ENCODE measurements at places on chromosomes 1 and 21. TPM values are rescaled to one million over a fixed set of nuclear protein-coding genes. Genes with fewer than 3 reads are reported as not detected.

ZNF695 gene
- not detected for total RNA-seq

AGT gene
- 0.86 TPM for total RNA-seq

- DNase-seq = no peak
- H3K4me1 ChIP-seq = no peaks in the 10 kb centered on the region
- no peak overlapping the region for H3K4me3 ChIP-seq
- no peaks in the 10 kb centered on the region for H3K36me3 ChIP-seq
- H3K27ac ChIP-seq = no peak overlapping the region
Observed at GRCh38 chr1:242784084-242784483, 259.6 kb upstream of the PLD5 start.

- H3K4me1 ChIP-seq = peaks cover 12% of the 10 kb centered on the region
- H3K27me3 ChIP-seq = peaks cover 4% of the 10 kb centered on the region
- H3K36me3 ChIP-seq = peaks cover 7% of the 10 kb centered on the region
- DNase-seq = no peak
- H3K27ac ChIP-seq = no peak overlapping the region
- H3K4me3 ChIP-seq = no peak overlapping the region
Observed at GRCh38 chr1:180916012-180916770, 3.5 kb downstream of the KIAA1614 start.

LCE1C gene
- total RNA-seq = not detected

- H3K4me3 ChIP-seq = no peak overlapping the region
- H3K27ac ChIP-seq = no peak overlapping the region
- H3K4me1 ChIP-seq = peaks cover 26% of the 10 kb centered on the region
- no peak for DNase-seq
- no peaks in the 10 kb centered on the region for H3K36me3 ChIP-seq
- no peaks in the 10 kb centered on the region for H3K27me3 ChIP-seq
Observed at GRCh38 chr1:162191396-162192305, 122.2 kb downstream of the NOS1AP start.

DNA sequence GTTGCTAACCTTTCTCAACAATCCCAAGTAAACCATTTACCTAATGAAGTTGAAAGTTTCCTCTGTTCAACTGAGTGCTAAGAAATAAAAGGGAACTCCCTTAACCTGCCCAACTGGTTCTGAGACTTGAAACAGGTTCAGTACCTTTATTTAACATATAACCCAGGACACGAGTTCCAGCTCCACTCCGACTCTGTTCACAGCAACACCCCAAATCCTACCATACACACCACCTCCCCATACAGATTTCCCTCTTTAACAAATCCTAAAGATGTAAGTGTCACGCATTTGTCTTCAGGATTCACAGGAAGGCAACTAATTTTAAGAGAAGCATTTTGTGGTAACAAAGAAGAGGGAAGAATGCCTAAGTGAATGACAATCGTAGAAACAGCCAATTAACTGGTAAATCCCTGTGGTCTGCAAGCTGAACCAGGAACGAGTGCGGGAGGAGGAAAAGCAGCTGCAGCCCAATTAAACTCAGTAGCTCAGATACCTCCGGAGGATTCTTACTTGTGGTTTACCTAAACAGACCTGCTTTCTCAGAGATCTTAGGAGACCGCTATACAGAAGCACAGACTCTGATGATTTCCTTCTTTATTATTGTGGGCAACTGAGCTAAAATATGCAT, 134.5 kb upstream of the MAGI3 start:
- H3K4me1 ChIP-seq = peaks cover 11% of the 10 kb centered on the region
- no peak for DNase-seq
- no peaks in the 10 kb centered on the region for H3K36me3 ChIP-seq
- H3K4me3 ChIP-seq = no peak overlapping the region
- H3K27me3 ChIP-seq = no peaks in the 10 kb centered on the region

- no peaks in the 10 kb centered on the region for H3K4me1 ChIP-seq
- H3K36me3 ChIP-seq = no peaks in the 10 kb centered on the region
- H3K4me3 ChIP-seq = no peak overlapping the region
- peaks cover 4% of the 10 kb centered on the region for H3K27me3 ChIP-seq
Observed at GRCh38 chr1:31750858-31751510, 13.2 kb downstream of the ADGRB2 start.

DNA sequence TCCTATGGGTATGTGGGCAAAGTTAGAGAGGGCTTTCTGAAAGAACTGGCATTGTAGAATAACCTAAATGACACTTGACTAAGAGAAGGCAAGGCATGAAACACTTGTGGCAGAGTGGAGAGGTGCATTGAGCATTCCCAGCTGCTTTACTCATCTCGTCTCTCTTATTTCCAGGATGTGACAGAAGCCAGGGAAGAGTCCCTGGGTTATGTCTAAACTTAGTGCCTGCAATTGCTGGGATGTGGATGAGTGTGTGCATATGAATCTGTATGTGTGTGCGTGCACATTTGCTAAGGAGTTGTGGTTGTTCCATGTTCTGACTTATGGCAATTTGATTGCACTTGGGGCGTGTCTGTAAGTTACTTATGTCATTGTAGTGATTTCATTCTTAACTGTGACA, 1326.5 kb upstream of the B3GALT2 start:
- DNase-seq = no peak
- no peaks in the 10 kb centered on the region for H3K4me1 ChIP-seq
- no peaks in the 10 kb centered on the region for H3K36me3 ChIP-seq
- no peak overlapping the region for H3K27ac ChIP-seq
- H3K27me3 ChIP-seq = no peaks in the 10 kb centered on the region

HFM1 gene
- 1.2 TPM for total RNA-seq

S100A7 gene
- total RNA-seq = not detected

DNA sequence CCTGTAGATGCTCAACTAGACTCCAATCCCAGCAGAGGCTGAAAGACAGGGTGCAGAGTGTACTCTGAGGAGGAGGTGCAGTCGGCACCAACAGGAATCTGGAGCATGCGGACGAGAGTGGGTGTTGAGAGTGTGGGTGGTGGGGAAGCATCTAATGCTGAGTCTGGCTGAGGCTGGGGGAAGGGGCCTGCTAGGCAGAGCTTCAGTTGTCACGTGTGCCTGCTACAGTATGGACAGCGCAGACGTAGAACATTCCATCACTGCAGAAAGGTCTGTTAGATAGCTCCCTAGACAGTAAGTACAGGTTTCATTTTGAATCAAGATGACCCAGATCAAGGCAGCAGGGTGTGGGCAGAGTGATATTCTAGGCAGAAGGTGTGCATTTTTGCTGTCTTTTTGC, 23.1 kb downstream of the SNAP47 start:
- no peak for DNase-seq
- no peaks in the 10 kb centered on the region for H3K27me3 ChIP-seq
- H3K4me3 ChIP-seq = no peak overlapping the region
- no peak overlapping the region for H3K27ac ChIP-seq

- H3K27me3 ChIP-seq = no peaks in the 10 kb centered on the region
- peak overlapping the region; percentile 82 for H3K4me3 ChIP-seq
- peak; percentile 75 for DNase-seq
- no peaks in the 10 kb centered on the region for H3K36me3 ChIP-seq
Observed at GRCh38 chr1:84689514-84690396, 506 bp downstream of the SSX2IP start.

GRCh38 chr1:244422174-244422573, 29.5 kb downstream of the ADSS2 start:
- no peak overlapping the region for H3K4me3 ChIP-seq
- peaks cover 67% of the 10 kb centered on the region for H3K36me3 ChIP-seq
- H3K4me1 ChIP-seq = no peaks in the 10 kb centered on the region
- H3K27me3 ChIP-seq = no peaks in the 10 kb centered on the region
- no peak for DNase-seq
- H3K27ac ChIP-seq = no peak overlapping the region

GRCh38 chr1:91734761-91735160, 151.2 kb downstream of the TGFBR3 start:
- H3K36me3 ChIP-seq = peaks cover 9% of the 10 kb centered on the region
- DNase-seq = no peak
- H3K27me3 ChIP-seq = no peaks in the 10 kb centered on the region
- H3K4me3 ChIP-seq = no peak overlapping the region

GRCh38 chr1:107777664-107778047, 187.3 kb downstream of the VAV3 start:
- no peak overlapping the region for H3K27ac ChIP-seq
- no peaks in the 10 kb centered on the region for H3K27me3 ChIP-seq
- no peaks in the 10 kb centered on the region for H3K36me3 ChIP-seq
- H3K4me1 ChIP-seq = no peaks in the 10 kb centered on the region
- no peak for DNase-seq

- H3K4me3 ChIP-seq = no peak overlapping the region
- H3K36me3 ChIP-seq = peaks cover 68% of the 10 kb centered on the region
- peak overlapping the region; percentile 70 for H3K27ac ChIP-seq
- H3K27me3 ChIP-seq = no peaks in the 10 kb centered on the region
- no peak for DNase-seq
Observed at GRCh38 chr1:16250524-16251251, 13.7 kb upstream of the CPLANE2 start.

RBP7 gene
- 8.5 TPM for total RNA-seq

PAQR6 gene
- total RNA-seq = 2.3 TPM

CD53 gene
- total RNA-seq = 228 TPM

DNA sequence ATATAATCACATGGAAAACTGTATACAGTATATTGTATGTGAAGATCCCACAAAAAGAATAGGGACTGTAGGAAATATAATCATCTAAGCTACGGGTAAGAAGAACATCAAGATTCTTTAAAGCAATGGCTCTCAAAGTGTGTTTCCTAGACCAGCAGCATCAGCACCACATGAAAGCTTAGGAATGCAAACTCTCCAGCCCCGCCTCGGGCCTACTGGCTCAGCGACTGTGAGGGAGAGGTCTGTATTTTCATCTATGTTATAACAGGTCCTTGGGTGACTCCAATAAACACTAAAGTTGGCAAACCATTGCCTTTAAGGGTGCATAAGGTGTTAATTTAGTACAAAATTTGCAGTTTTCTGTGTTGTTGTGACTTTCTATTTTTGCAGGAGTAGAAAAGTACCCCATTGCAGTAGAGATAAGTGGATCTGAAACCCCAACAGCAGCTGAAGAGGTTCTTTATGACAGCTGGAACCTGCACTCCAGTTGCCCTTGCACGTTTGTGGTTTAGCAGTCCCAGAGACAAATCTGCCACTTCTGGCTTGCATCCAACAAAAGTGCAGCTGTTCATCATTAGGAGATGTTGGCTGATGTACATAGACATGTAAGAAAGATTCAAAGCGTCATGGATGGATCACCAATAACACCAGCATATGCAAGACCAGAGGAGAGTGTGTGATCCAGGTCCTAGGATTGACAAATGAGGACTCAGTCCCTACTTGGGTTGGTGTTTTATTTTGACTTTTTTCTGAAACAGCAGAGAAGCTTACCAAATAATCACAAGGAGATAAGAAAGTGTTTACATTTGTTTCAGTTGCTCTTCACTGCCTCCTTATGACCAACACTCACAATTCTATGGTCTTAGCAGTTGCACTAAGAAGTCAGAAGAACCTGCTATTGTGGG, 15.9 kb upstream of the IFNAR1 start:
- H3K4me1 ChIP-seq = no peaks in the 10 kb centered on the region
- no peaks in the 10 kb centered on the region for H3K27me3 ChIP-seq
- H3K36me3 ChIP-seq = no peaks in the 10 kb centered on the region
- no peak overlapping the region for H3K4me3 ChIP-seq

DNA sequence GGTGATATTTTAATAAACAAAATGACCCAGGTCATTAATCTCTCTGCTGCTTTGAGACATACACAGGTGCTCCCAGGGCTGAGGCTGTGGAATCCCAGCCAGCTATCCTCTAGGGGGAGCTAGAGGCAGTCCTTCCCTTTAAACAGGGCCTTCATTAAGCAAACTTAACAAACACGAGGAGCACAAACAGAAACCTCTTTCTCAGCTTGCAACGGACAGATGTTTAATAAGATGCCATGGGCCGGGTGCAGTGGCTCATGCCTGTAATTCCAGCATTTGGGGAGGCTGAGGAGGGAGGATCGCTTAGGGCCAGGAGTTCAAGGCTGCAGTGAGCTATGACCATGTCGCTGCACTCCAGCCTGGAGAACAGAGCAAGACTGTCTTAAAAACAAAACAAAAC, 106.7 kb downstream of the HIVEP3 start:
- H3K36me3 ChIP-seq = no peaks in the 10 kb centered on the region
- DNase-seq = no peak
- peaks cover 10% of the 10 kb centered on the region for H3K4me1 ChIP-seq

GRCh38 chr21:35234725-35235124, 185.6 kb upstream of the RUNX1 start:
- no peaks in the 10 kb centered on the region for H3K27me3 ChIP-seq
- DNase-seq = no peak
- H3K4me3 ChIP-seq = no peak overlapping the region
- H3K36me3 ChIP-seq = no peaks in the 10 kb centered on the region
- no peaks in the 10 kb centered on the region for H3K4me1 ChIP-seq
- no peak overlapping the region for H3K27ac ChIP-seq

GRCh38 chr1:36590771-36591170, 108.1 kb upstream of the CSF3R start:
- H3K27ac ChIP-seq = no peak overlapping the region
- H3K27me3 ChIP-seq = peaks cover 63% of the 10 kb centered on the region
- no peaks in the 10 kb centered on the region for H3K4me1 ChIP-seq
- no peaks in the 10 kb centered on the region for H3K36me3 ChIP-seq
- H3K4me3 ChIP-seq = no peak overlapping the region
- peak; percentile 0 for DNase-seq

CFHR4 gene
- not detected for total RNA-seq

- H3K27me3 ChIP-seq = peaks cover 10% of the 10 kb centered on the region
- peaks cover 22% of the 10 kb centered on the region for H3K4me1 ChIP-seq
- no peaks in the 10 kb centered on the region for H3K36me3 ChIP-seq
Observed at GRCh38 chr1:47532921-47533792, 95.3 kb downstream of the FOXD2 start.

FNDC5 gene
- 0.65 TPM for total RNA-seq

GRCh38 chr1:157407367-157407766, 144.9 kb downstream of the FCRL5 start:
- H3K4me3 ChIP-seq = no peak overlapping the region
- H3K36me3 ChIP-seq = no peaks in the 10 kb centered on the region
- peaks cover 11% of the 10 kb centered on the region for H3K4me1 ChIP-seq

MMEL1 gene
- 7.6 TPM for total RNA-seq

- H3K27ac ChIP-seq = no peak overlapping the region
- no peaks in the 10 kb centered on the region for H3K27me3 ChIP-seq
- DNase-seq = no peak
- H3K36me3 ChIP-seq = no peaks in the 10 kb centered on the region
Observed at GRCh38 chr1:216212826-216213225, 210.4 kb downstream of the USH2A start.

DNA sequence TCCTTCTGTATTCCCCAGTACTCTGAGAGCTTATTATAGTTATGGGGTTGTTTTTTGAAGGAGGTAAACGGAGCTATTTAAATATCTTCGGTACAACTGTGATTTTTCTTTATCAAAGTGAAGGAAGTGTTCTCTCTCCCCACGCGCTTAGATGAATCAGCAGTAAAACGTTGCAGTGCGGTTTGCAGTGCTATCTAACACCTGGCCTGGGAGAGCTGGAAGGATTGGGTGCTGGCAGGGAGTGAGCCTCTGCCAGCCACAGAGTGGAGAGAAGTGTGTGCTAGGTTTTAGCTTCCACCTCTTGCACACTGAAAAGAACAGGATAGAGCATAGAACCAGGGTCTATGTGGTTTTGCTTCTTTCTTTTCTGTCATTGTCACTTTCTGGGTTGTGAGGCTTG, 165.9 kb downstream of the SDCCAG8 start:
- H3K36me3 ChIP-seq = peaks cover 15% of the 10 kb centered on the region
- no peak for DNase-seq
- H3K27ac ChIP-seq = no peak overlapping the region
- no peaks in the 10 kb centered on the region for H3K27me3 ChIP-seq
- peaks cover 17% of the 10 kb centered on the region for H3K4me1 ChIP-seq

Measured in lower lobe of right lung (tissue), 2 donors.